ENCODE measurements at places on chromosomes 4 and X.

DNA sequence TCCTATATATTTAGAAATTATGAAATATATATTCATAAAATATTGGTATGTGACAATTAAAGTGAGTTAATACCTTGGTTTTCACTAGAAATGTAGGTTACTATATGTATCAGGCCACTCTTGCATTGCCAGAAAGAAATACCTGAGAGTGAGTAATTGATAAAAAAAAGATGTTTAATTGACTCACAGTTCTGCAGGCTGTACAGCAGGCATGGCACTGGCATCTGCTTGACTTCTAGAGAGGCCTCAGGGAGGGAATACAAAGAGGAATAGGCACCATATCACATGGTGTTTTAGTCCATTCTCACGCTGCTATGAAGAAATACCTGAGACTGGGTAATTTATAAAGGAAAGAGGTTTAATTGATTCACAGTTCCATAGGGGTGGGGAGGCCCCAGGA, 1560.6 kb downstream of the STIM2 start:
- no peak for DNase-seq

GRCh38 chr4:68373513-68373912, 23.6 kb upstream of the YTHDC1 start:
- peak; percentile 69 for DNase-seq

GRCh38 chrX:137565921-137566745, at the start of gene ZIC3:
ZIC3 (plus strand) TSS chrX:137566127; CDS start chrX:137566692, 565 bp downstream.
- no peak for DNase-seq

DNA sequence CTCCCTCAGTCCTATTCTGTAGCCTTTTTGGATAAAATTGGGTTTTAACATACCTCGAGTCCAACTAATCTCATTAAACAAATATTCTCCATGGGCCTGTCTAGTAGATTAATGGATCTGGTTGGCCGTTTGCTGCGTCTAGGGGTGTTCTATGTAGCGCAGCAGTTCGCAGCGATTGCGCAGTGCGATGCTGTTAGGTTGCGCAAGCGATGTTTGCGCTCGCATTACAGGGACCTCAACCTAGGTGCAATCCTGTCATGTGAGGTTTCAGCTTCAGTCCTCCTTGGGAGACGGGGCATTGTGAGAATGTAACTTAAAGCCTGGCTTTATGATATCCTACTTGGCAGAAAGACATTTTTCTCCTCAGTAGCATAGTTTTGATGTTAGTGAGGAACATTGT, 14.0 kb downstream of the OGT start:
- no peak for DNase-seq

- DNase-seq, result no peak
Measured at GRCh38 chrX:115357326-115358120, 68.0 kb downstream of the LUZP4 start.
